BJ (cell line): ENCODE measurements at places on chromosomes 5 and 9.

DNA sequence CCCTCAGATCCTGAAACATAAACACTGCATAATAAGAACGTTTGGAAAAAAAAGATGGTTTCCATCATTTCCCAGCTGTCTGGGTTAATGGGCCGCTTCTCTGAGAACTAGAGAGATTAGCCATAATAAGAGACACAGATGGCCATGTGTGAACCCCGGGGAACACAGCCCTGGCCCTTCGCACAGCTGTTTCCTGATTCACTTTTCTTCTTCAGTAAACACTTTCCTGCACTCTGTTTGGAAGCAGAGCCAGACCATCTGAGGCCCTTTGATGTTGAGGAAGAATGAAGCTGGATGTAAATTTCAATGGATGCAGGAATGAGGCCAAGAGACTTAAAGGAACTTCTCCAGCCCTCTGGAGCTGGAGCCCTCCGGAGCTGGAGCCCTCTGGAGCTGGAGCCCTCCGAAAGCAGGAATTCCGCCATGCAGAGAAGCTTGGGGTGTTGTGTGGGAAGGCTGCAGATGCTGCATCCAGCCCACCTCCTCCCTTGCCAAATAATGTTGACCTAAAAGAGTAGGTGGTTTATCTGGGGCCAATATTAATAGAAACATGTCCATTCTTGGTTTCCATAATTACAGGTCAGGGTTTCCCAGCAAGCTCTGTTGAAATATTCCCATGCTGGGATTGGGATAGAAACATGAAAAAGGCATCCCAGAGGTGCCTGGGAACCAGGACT, 218.9 kb downstream of the NXNL2 start:
- DNase-seq = no peak

DNA sequence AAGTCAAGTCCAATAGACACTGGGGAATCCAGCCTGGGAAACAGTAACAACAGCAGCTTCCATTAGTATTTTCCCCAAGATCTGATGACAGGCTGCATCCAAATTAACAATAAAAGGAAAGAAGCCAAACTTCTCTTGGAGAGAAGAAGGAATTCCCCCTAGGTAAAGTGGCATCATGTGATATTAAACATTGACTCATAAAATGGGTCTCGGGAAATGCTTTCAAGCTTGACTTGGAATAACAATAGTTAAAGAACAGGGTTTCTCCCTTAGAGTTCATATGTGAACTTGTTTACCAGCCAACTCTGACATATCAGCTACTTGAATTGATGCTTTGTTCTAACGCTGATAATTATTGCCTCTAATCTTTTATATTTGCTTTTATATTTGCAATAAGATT, 45.4 kb downstream of the ENTREP1 start:
- DNase-seq = no peak

DNA sequence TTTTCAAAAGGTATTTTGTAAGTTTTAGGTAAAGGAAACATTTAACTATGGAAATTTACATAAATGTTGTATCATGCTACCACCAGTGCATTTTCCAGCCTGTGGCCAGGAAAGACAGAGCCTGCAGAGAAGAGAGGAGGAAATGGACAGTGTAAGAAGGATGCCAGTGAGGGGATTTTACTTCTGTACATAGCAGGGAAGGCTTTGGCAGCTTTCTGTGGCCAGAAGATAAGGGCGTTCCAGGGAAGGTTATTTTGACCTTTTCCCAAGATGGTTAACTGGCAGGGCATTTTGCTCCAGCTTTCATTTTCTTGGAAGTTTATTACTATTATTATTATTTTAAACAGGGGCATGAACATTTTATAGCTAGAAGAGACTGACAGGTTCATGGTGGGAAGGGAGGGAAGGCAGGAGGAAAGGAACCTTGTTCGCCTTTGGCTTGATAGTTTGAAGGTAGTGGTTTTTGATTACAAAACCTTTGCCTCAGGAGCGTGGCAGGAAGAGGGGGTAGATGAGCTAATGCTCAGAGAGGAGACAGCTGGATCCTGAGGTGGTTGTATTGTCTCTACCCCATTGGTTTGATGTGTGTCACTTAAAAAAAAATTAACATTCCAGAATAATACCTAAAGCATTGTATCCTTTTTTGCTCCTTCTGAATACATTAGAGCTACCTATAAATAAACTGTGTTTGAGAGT, 4.1 kb downstream of the ISOC1 start:
- no peak for DNase-seq

GRCh38 chr5:61409568-61409967, 77.5 kb downstream of the ZSWIM6 start:
- DNase-seq = peak; percentile 94

- no peak for DNase-seq
Observed at GRCh38 chr9:19496321-19497050, 87.7 kb downstream of the ACER2 start.

- peak; percentile 96 for DNase-seq
Observed at GRCh38 chr5:36657563-36657995, 51.2 kb downstream of the SLC1A3 start.

DNA sequence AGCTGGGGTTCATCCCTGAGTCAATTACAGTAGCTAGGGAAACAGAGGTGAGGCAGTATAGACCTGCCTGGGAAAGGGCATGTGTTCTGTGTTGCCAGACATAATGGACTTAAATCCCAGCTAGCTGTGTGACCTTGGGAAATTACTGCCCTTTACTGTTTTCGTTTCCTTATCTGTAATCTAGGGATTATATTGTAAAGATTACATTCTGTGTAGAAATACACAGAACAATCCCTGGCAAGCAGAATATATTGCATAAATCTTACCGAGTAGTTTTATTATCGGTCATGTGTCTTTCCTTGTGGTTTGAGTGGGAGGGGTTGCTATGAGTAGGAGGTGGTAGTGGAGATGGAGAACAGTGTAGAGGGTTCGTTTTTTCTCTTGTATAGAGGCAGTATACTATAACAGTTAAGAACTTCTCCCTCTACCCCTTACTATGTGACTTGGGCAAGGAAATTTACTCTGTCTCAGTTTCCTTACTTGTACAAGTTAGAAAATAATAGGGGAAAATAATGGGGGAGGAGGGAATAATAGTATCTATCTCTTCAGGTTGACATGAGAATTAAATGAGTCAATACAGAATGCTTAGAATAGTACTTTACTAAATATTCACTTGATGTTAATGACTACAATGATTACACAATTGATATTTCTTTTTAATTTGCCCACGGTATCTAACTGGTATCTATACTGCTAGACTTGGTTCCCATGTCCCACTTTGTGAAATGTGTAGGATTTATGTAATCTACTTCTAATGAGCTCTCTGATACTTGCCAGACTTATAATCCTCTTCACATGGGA, 7.1 kb upstream of the DMXL1 start:
- DNase-seq = no peak

DNA sequence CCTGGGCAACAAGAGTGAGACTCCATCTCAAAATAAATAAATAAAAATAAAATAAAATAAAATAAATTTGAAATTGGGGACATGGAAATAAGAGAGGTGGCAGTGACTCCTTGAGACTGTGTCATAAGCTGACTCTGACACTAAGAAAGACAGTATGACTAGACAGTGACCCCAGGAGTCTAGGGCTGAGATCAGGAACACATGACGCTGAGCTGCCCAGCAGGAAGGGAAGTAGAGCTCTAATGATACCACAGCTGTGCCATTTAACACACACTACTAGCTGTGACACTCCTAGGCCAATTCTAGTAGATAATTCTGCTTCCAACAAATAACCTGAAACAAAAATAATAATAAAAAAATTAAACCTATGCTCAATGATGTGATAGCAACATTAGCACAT, 293.0 kb downstream of the SEC61B start:
- DNase-seq = no peak

DNA sequence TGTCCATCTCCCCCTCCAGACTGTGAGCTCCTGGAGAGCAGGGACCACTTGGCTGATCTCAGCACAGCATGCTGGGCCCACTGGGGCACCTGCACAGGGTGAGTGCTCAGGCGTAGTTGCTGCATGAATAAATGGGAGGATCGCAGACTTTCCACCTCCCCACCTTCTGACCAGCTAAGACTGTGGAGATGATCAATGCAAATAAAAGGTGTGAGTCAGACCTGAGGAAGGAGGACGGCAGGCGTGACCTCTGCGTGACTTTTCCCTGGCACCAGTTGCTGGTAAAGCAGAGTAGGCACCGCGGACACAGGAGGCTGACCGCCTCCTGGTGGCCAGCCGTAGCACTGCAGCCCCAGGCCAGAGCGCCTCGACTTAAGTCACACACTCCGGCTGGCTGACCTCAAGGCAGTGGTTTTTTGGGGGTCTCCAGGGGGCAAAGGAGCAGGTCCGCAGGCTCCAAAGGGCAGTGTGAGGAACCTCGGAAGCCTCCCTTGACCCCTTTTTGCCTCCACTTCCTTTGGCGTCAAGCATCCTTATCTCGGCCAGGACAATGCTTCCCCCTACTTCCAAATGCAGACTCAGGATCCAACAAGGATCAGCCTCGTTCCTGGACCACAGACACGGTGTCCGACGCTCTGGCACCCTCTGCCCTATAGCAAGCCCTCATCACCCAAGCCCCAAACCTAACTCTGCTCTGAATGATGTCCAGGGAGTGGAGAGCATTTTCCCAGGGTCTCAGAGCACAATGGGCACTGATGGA, 12.7 kb upstream of the TDRD7 start:
- no peak for DNase-seq

GRCh38 chr5:156641686-156642085, 208.4 kb upstream of the PPP1R2B start:
- DNase-seq = peak; percentile 9

- no peak for DNase-seq
Observed at GRCh38 chr5:55691265-55692105, 20.6 kb downstream of the SLC38A9 start.

DNA sequence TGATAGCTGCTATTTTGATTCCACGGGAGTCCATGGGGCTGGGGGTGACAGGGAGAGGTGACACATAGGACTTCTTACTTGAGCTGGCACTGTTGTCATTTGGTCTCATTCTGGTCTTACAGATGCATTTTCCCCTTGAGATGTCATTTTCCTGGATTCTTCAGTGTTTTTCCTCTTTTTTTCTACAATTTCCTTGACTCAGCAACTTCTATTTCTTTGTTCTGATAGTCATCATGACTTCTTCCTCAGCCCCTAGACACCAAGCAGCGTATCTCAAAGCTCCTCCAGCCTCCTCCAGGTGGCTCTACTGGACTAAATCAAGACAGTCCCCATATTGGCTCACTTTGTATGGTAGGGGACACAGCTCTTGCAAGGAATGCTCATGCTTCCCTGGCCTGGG, 16.5 kb downstream of the LVRN start:
- DNase-seq = no peak

DNA sequence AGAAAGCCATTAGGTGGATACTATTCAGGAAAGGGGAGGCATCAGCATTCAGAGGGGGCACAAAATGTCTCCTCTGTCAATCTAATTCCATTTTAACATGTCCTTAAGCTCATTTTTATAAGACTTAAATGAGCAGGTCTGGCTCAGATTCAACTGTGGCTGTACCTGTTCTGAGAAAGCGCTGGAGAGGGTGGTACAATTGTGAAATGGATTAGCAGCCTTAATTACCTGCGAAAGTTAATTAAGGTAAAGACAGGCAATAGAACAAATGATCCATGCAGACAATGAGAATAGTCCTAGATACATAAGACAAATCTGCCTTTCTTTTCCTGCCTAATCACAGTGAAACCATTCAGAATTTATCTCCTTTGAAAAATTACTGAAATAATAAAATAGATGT, 96.2 kb downstream of the TAF11L14 start:
- DNase-seq = no peak

DNA sequence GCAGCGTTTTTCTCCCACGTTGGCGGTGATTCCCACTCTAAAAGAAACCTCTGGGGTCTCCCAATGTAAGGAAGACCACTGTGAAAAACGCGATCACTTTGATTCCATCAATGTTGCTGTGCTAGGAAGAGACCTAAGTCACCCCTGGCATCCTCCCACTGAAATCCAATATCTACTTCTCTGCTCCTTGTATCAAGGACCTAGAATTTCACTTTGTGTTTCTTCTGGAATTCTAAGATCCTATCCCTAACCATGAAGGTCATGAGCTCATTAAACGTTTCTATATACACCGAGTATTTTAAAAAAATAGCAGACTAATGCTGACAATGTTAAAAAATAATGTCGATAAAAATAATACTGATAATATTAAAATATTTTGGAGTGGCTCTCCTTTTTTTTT, 118.8 kb upstream of the MYO10 start:
- DNase-seq = no peak

DNA sequence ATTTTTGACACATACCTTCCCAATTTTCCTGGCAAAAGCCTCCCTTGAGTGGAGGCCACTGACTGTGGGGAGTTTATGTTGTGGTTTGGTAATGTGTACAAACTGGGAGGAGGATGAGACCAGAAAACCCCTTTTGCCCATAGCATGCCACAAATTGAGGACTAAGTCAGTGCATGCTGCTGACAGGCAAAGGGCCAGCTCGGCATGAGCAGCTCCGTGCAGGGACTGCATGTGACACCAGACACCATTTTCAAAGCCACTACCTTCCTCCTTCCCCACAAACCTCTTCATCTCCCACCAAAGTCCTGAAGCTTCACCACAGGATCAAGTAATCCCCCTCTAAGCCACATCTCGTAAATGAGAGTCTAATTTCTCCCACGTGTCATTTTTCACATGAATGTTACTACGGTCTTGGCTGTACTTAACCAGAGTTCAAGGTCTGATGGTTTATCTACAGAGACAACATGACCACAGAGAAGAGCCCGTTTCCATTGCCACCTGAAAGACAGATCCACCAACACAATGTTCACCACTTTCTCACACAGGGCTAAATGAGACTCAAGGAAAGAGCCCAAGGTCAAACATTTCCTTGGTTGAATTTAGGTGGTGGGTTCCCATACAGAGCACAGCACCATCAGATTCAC, 106.5 kb downstream of the NFIB start:
- no peak for DNase-seq

DNA sequence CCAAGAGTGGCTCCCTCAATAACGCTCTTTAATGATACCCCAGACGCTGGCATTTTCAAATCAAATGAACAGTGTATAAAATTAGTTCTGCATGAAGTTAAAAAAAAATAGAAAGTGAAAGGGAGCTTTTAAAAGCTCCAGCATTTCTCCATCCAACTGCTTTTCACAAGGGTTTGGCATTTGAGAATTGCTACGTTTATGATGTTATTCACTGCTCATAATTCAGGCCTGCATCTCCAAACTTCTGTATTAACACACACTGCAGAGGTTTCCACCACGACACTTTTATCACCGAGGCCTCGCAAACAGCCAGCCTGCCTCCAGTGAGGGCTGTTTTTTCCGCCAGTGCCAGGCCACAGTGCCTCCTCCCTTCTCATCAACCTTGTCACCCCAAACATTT, 205.5 kb upstream of the EFNA5 start:
- DNase-seq = no peak

DNA sequence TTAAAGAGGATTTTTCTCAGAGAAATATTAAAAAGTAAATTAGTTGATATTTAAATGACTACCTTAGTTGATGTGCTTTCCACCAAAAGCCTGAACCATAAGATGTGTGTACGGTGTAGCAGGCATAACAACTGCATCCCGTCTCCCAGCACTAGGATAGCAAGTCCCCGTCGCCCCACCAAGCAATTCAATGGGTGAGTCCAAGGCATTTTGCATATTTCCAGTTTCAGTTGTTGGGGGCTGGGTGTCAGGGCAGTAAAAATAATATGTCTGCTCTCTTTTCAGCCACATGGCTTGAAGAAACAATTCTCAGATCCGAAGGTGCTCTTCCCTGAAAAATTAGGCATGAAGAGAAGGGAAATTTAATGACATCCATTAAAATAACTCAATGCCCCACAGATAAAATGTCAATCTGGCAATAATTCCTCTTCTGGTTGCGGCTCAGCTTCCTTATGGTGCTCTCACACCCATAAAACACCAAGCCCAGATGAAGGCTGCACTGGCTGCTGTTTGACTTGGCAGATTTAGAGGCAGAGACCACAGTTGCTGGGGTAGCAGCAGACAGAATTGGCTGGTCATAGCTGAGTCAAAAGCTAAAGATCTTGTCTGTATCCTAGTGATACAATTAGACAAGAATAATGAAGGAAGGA, 124.4 kb upstream of the ADCY2 start:
- DNase-seq = no peak
